Stimulated activated naive CD8-positive, alpha-beta T cell treated with anti-CD3 and anti-CD28 coated beads, Interleukin-15, Interleukin-2, amounts not matched to agents 100 U/mL and 50 U/mL, for 24 hours (primary cell): ENCODE measurements at places on chromosomes 1 and 21.

DNA sequence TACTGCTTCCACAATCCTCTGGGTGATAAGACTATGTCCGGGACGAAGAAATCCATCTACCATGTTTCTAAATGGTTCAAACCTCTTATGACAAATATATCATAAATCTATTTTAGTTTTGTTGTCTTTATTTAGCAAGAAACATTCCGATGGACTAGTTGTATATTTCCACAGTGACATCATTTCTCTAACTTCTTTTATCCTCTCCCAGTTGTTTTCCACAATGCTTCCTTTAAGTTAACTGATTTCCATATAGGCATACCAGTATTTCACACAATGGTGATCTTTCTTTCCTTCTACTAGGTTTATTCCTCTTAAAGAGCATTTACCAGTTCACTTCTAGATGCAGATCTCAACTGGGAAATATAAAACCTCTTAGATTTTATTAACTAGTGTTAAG, 44.8 kb downstream of the USP1 start:
- DNase-seq, result no peak

DNA sequence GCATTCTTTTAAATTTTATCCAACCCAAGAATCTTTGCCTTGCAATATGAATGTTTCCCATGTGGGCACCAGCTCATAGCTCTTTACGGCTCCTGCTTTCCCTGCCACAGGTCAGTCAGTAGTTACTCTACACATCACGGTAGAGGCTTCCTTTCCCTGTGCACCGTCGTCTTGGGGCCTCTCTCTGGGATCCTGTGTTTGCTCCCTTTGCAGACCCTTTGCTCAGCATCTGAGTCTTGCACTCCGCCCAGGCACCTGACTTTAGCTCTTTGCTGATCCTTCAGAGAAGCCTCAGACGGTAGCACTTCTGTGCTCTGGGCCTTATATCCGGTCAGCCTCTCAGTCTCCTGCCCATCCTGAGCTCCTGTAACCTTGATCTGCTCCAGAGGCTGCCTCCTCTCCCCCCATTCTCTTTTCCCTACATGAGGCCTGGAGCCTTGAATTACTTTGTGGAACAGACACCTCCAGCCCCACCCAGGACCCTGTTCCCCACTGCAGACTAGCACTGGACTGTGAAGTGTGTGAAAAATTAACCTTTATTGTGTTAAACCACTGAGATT, 183.5 kb upstream of the HMGB4 start:
- no peak for DNase-seq

GRCh38 chr1:12595757-12596006, 22.3 kb downstream of the DHRS3 start:
- no peak for DNase-seq

- no peak for DNase-seq
These were observed 3.7 kb downstream of the MFSD2A start for GRCh38 chr1:39958403-39959200.

- no peak for DNase-seq
These were observed 57.6 kb downstream of the CD34 start for GRCh38 chr1:207853372-207853757.

- no peak for DNase-seq
These were observed 64.8 kb downstream of the APP start for GRCh38 chr21:26105819-26106218.

DNA sequence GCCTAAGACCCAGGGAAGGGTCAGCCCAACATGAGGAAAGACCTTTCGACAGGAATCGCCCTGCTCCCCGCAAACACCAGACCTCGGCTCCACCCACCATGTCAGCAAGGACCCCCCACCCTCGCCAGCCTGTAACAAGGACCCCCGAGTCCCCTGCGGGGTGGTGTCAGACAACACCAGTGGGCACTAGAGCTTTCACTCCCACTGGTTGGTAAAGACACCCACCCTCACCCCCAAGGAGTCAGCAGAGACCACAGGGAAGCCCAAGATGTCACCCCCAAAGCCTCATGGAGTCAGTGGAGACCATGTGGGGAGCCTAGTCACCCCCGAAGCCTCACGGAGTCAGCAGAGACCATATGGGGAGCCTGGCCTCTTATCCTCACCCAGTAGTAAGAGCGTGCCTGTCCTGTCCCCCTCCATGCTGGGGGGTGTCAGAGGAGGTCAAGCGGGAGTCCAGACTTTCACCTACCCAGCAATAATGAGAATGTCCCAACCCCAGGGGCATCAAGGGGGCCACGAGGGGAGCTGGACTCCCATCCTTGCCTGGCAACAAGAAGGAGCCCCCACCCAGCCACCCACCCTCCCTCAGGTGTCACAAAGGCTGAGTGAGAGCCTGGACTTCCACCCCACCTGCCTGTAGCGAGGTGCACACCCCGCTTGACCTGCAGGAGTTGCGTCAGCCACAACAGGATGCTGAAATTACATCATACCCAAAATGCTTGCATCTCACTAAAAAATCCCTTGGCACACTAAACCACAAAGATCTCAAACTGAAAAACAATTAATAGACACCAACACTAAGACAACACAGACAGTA, 24.8 kb downstream of the SLC19A1 start:
- no peak for DNase-seq

DNA sequence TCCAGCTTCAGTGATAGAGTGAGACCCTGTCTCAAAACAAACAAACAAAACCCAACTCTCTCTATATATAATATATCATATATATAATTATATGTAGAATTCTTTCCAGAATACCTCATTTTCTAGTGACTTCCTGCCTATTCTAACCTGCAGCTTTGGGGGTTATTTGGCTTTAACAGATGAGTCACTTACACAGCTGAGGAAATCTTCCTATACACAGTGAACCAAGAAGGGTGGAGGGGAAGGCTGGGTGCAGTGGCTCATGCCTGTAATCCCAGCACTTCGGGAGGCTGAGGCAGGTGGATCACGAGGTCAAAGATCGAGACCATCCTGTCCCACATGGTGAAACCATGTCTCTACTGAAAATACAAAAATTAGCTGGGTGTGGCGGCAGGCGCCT, 9.2 kb downstream of the RAB29 start:
- no peak for DNase-seq

GRCh38 chr1:97668945-97669344, 251.9 kb downstream of the DPYD start:
- no peak for DNase-seq

- no peak for DNase-seq
These were observed 60.3 kb upstream of the SLC45A1 start for GRCh38 chr1:8257621-8258020.

GRCh38 chr1:115890580-115890979, 49.7 kb upstream of the NHLH2 start:
- DNase-seq, result no peak

GRCh38 chr1:35688161-35688560, 30.5 kb downstream of the C1orf216 start:
- DNase-seq, result no peak

- no peak for DNase-seq
These were observed 648.5 kb upstream of the PKN2 start for GRCh38 chr1:88035578-88035977.

DNA sequence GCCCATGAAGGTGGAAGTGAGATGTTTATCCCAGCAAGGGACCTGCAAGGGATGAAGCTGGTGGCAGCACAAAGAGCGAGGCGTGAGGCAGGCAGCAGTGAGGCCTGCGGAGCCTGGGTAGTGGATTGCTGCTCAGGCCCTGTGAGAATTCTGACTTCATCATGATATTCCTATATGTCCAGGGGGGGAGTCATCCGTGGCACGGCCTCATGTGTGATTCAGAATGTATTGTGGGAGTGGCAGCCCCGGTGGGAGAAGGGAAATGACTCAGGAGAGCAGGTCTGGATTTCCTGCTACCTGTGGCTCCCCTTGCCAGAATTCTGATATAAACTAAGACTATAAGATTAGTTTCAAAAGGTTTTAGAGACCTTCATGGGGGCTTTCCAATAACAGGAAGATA, 240.9 kb downstream of the CAMTA1 start:
- DNase-seq, result no peak

GRCh38 chr1:227841096-227841495, 25.6 kb downstream of the PRSS38 start:
- DNase-seq, result no peak

DNA sequence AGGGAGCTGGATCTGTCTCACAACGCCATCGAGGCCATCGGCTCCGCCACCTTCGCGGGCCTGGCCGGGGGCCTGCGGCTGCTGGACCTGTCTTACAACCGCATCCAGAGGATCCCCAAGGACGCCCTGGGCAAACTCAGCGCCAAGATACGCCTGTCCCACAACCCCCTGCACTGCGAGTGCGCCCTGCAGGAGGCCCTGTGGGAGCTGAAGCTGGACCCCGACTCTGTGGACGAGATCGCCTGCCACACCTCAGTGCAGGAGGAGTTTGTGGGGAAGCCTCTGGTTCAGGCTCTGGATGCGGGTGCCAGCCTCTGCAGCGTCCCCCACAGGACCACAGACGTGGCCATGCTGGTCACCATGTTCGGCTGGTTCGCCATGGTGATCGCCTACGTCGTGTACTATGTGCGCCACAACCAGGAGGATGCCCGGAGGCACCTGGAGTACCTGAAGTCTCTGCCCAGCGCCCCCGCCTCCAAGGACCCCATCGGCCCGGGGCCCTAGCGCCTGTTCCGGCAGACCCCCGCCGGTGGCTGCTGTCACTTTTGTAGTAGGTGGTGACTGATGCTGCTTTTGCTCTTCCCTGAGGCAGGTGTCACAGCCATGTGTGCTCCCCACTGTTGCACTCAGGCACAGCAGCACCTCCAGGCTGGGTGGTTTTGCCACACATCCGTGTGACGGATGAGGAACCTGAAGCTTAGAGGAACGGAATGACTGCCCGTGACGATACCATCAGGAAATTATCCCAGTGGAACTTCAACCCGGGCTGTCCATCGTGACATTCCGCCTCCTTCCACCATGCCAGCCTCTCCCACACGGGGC, 1.8 kb downstream of the LRRC3 start:
- DNase-seq, result no peak

DNA sequence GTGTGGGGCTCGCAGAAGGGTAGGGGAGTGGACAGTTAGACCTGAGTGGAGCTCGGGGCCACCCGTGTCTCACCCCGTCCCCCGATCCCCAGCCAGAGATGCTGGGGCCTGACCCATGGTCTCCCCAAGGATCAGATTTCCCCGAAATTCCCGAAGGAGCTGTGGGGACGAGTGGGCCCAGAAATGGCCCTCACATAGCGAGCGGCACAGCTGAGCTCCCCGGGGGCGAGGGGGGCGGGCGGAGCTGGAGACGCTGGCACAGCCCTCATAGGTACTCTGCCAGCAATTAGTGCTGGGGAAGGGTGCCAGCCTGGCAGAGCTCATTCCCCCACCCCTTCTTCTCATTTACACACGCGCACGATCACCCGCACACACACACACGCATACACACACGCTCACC, 9.2 kb downstream of the CASZ1 start:
- DNase-seq, result no peak

DNA sequence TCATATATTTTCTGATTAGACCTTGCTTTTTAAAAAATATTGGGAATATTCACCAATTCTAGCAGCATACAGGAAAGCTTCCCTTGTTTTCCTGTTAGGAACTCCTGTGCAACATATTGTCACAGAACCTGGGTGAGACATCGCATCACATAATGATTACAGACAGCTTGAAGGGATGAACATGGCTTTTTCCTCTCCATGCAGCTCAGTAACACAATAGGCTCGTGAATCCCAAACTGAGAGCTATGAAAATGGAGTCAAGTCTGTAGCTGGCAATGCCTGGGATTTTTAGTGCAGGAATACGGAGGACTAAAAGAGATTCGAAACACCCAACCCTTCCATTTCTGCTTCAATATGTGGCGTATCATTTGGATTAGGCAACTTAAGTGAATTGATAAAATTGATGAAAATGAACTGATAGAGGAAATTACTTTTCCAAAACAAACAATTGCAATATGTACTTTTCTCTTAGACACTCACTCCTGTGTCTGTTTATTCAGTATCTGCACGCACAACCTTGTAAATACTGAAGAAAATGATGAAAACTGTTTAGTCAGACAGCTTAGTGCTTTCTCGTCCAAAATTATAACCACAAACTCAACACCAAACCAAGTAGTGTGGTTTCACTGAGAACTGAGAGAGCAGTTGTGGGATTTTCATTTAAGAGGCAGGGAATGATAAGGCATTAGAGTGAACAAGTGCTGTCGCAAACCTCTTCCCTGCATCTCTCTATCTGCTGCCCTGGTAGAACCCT, 250.4 kb downstream of the PTBP2 start:
- DNase-seq, result no peak

- DNase-seq, result no peak
These were observed 99.8 kb upstream of the PRMT6 start for GRCh38 chr1:106956721-106957120.
